ENCODE measurements at places on chromosomes 2 and 18. TPM values are rescaled to one million over a fixed set of nuclear protein-coding genes. Genes with fewer than 3 reads are reported as not detected.

Gene SLC14A1
- 131 TPM for total RNA-seq

Gene EHD3
- total RNA-seq = 12.8 TPM

Gene SCN3A
- total RNA-seq = 0.17 TPM

Gene TUBA3E
- total RNA-seq = not detected
